ENCODE measurements at places on chromosomes 2 and 18. TPM values are rescaled to one million over a fixed set of nuclear protein-coding genes. Genes with fewer than 3 reads are reported as not detected.

- no peak for DNase-seq
- no peaks in the 10 kb centered on the region for H3K4me1 ChIP-seq
- no peaks in the 10 kb centered on the region for H3K36me3 ChIP-seq
- no peak overlapping the region for H3K4me3 ChIP-seq
- H3K27ac ChIP-seq, result no peak overlapping the region
These were observed 79.4 kb downstream of the NEB start for GRCh38 chr2:151654891-151655290.

GRCh38 chr18:13276530-13277520, 58.3 kb downstream of the LDLRAD4 start:
- H3K36me3 ChIP-seq, result no peaks in the 10 kb centered on the region
- no peaks in the 10 kb centered on the region for H3K27me3 ChIP-seq
- H3K4me3 ChIP-seq, result no peak overlapping the region

- no peaks in the 10 kb centered on the region for H3K36me3 ChIP-seq
- H3K27ac ChIP-seq, result no peak overlapping the region
- no peaks in the 10 kb centered on the region for H3K4me1 ChIP-seq
- no peak for DNase-seq
- no peak overlapping the region for H3K4me3 ChIP-seq
- H3K27me3 ChIP-seq, result no peaks in the 10 kb centered on the region
These were observed 27.2 kb upstream of the MYCN start for GRCh38 chr2:15913146-15913545.

Gene CNGA3
- total RNA-seq, result not detected

Gene TWIST2
- 14.7 TPM for total RNA-seq

Gene ZNF2
- 7.3 TPM for total RNA-seq

- no peak overlapping the region for H3K27ac ChIP-seq
- no peak for DNase-seq
- H3K36me3 ChIP-seq, result no peaks in the 10 kb centered on the region
- peaks cover 6% of the 10 kb centered on the region for H3K4me1 ChIP-seq
These were observed 129.9 kb downstream of the PIEZO2 start for GRCh38 chr18:11019295-11020105.

Gene RAPGEF4
- total RNA-seq, result 3.2 TPM

- no peaks in the 10 kb centered on the region for H3K36me3 ChIP-seq
- no peak overlapping the region for H3K27ac ChIP-seq
- H3K4me1 ChIP-seq, result no peaks in the 10 kb centered on the region
- no peak for DNase-seq
- peaks cover 5% of the 10 kb centered on the region for H3K27me3 ChIP-seq
These were observed 97.3 kb downstream of the ACAA2 start for GRCh38 chr18:49716035-49716434.

Gene FZD7
- 62.4 TPM for total RNA-seq

DNA sequence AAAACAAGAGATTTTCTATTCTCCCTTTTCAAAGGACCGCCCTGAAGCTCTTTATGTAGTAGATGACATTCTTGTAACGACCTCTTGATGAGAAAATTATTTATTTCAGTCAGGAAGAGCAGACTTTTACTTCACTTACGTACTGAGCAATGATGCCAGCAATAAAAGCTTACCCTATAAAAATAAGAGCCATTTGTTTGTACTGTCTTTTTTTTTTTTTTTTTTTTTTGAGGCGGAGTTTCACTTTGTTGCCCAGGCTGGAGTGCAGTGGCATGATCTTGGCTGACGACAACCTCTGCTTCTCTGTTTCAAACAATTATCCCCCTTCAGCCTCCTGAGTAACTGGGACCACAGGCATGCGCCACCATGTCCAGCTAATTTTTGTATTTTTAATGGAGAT, 39.2 kb downstream of the CRIM1 start:
- no peak for DNase-seq
- H3K27me3 ChIP-seq, result no peaks in the 10 kb centered on the region
- H3K4me3 ChIP-seq, result no peak overlapping the region
- peaks cover 25% of the 10 kb centered on the region for H3K4me1 ChIP-seq

DNA sequence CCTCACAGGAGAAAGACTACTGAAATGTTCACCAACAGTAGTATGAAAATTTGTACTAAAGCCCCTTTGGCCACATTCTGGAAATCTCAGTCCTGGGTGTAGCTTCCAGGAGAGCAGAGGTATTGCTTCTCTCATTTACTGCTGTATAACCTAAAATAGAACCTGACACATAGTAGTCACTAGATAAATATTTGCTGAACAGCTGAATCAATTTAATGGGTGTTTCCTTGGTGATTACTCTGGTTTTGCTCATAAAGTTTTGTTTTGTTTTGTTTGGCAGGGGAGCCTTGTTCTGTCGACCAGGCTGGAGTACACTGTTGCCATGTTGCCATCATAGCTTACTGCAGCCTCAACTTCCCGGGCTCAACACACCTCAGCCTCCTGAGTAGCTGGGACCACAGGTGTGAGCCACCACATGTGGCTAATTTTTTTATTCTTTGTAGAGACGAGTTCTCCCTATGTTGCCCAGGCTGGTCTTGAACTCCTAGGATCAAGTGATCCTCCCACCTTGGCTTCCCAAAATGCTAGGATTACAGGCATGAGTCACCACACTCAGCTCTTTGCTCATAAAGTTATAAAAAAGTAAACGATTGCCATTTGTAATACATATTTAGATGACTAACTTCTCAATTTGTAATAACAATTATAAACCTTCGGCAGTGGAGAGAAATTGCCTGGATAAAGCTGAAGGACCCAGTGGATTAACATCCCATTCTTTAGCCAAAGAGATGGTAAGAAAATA, 11.5 kb upstream of the PARD3B start:
- H3K27me3 ChIP-seq, result no peaks in the 10 kb centered on the region
- no peak overlapping the region for H3K4me3 ChIP-seq
- peaks cover 7% of the 10 kb centered on the region for H3K4me1 ChIP-seq
- DNase-seq, result peak; percentile 69

DNA sequence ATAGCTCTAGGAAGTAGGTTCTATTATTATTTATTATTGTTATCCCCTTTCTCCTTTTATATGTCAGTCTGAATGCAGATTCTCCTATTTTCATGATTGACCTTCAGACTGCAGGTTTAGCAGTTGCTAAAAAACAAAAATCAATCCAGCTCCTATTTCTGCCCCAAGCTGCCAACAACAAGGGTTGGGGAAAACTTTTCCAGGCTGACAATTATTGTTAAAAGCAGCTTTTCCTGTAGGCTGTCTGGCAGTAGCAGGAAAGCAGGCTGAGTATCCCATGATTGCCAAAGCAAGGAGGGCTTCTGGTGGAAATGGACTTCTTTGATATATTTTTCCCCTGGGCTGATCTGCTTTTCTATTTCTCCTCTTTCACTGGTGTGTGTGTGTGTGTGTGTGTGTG, 78.0 kb upstream of the CTLA4 start:
- no peak for DNase-seq
- H3K36me3 ChIP-seq, result no peaks in the 10 kb centered on the region
- H3K4me3 ChIP-seq, result no peak overlapping the region
- H3K4me1 ChIP-seq, result no peaks in the 10 kb centered on the region

GRCh38 chr2:205448189-205448588, 234.1 kb upstream of the NRP2 start:
- H3K27ac ChIP-seq, result no peak overlapping the region
- DNase-seq, result no peak
- no peaks in the 10 kb centered on the region for H3K27me3 ChIP-seq
- no peaks in the 10 kb centered on the region for H3K36me3 ChIP-seq

DNA sequence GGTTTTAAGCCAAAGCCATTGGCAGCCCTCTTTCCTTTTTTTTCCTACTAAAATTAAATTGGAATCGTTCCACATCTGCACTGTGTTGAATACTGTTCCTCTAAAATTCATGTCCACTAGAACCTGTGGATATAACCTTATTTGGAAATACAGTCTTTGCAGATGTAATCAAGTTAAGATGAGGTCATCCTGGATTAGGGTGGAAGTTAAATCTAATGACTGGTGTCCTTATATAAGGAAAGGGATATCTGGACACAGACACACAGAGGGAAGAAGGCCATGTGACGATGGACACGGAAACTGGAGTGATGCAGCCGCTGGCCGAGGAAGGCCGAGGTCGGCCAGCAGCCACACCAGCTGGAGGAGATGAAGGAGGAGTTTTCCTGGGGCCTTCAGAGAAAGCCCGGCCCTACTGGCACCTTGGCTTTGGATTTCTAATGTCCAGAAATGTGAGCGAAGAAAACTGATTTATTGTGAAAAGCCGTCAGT, 49.4 kb downstream of the LONRF2 start:
- no peak overlapping the region for H3K27ac ChIP-seq
- peaks cover 20% of the 10 kb centered on the region for H3K27me3 ChIP-seq
- peaks cover 2% of the 10 kb centered on the region for H3K4me1 ChIP-seq
- no peaks in the 10 kb centered on the region for H3K36me3 ChIP-seq

- H3K27me3 ChIP-seq, result no peaks in the 10 kb centered on the region
- DNase-seq, result peak; percentile 59
- peaks cover 6% of the 10 kb centered on the region for H3K36me3 ChIP-seq
These were observed 28.4 kb upstream of the GTF2A1L start for GRCh38 chr2:48589170-48589767.

Data from IMR-90 (cell line).